Activated CD4-positive, alpha-beta T cell treated with anti-CD3 and anti-CD28 coated beads, Interleukin-2, amount 10 ng/mL, durations not matched to agents 24 days and 14 days (primary cell): ENCODE measurements at places on chromosomes 3 and 15. TPM values are rescaled to one million over a fixed set of nuclear protein-coding genes. Genes with fewer than 3 reads are reported as not detected.

GRCh38 chr3:197709135-197709534 lies 27.6 kb downstream of the RUBCN start:
- no peak overlapping the region for H3K27ac ChIP-seq
- no peaks in the 10 kb centered on the region for H3K27me3 ChIP-seq
- H3K36me3 ChIP-seq, result peaks cover 17% of the 10 kb centered on the region
- no peak overlapping the region for H3K4me3 ChIP-seq
- H3K4me1 ChIP-seq, result peaks cover 20% of the 10 kb centered on the region
- DNase-seq, result no peak

GRCh38 chr3:73520931-73521461 lies 103.7 kb downstream of the PDZRN3 start:
- no peaks in the 10 kb centered on the region for H3K27me3 ChIP-seq
- H3K27ac ChIP-seq, result no peak overlapping the region
- H3K4me1 ChIP-seq, result no peaks in the 10 kb centered on the region

DNA sequence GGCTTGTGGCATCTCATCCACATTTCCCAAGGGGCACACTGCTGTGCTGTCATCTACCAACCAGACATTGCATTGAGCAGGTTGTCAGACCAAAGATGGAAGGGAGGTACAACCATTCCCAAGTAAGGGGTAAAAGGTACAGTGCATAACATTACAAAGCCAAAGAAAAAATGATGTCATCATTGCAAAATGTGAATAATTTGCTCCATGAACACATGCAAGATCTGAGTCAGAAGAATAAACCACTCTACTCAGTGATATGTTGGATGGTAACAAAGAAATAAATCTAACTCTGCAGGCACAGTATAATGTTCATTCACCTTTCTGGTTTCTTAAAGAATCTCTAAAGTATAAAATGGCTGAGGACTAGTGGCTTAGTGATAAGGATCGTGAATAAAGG lies 202.7 kb downstream of the MAGI1 start:
- H3K27me3 ChIP-seq, result no peaks in the 10 kb centered on the region
- no peaks in the 10 kb centered on the region for H3K36me3 ChIP-seq
- no peak overlapping the region for H3K27ac ChIP-seq
- H3K4me1 ChIP-seq, result no peaks in the 10 kb centered on the region

The CHP1 gene
- 47.4 and 47.8 TPM in 2 replicates for total RNA-seq

The ADAMTS9 gene
- total RNA-seq, result not detected in 2 replicates

DNA sequence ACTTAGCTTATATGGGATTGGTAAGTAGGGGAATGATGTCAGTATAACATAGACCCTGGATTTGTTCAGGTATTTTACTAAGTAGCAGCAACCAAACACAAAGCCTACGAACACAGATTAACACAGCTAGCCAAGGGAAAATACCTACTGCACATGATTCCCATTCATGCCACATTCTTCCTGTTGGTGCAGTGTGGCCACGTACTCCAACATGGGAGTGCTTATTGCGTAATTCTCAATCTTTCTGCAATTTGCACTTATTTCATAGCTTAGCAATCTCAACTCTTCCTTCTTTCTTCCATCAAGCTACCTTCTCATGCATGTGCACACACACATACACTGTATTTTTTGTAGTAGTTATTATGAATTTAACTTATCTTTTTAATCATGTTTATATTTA lies 186.8 kb downstream of the IL5RA start:
- H3K4me1 ChIP-seq, result no peaks in the 10 kb centered on the region
- H3K27me3 ChIP-seq, result no peaks in the 10 kb centered on the region
- no peak for DNase-seq
- no peaks in the 10 kb centered on the region for H3K36me3 ChIP-seq

DNA sequence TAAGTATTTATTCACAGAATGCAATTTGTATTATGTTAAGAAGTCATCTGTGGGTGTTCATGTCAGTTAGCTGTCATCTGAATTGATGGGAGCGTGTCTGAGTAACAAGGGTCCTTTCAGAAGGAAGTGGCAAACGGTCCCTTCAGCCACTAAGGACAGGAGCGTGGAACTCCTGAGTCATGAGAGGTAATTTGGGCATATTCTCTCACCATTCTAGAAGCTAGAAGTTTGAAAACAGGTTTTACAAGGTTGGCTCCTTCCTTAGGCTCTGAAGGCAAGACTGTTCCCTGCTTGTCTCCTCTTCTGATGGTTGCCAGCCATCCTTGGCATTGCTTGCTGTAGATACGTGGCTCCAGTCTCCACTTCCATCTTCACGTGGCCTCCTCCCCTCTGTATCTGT lies 19.7 kb downstream of the ABHD2 start:
- no peak overlapping the region for H3K4me3 ChIP-seq
- no peaks in the 10 kb centered on the region for H3K27me3 ChIP-seq
- DNase-seq, result no peak
- peaks cover 6% of the 10 kb centered on the region for H3K36me3 ChIP-seq
- H3K27ac ChIP-seq, result no peak overlapping the region
- peaks cover 7% of the 10 kb centered on the region for H3K4me1 ChIP-seq

The CCR9 gene
- total RNA-seq, result not detected in 2 replicates

GRCh38 chr3:45965653-45966052 lies 22.4 kb downstream of the CXCR6 start:
- H3K4me3 ChIP-seq, result peak overlapping the region; percentile 34
- H3K36me3 ChIP-seq, result peaks cover 91% of the 10 kb centered on the region
- DNase-seq, result peak; percentile 73

DNA sequence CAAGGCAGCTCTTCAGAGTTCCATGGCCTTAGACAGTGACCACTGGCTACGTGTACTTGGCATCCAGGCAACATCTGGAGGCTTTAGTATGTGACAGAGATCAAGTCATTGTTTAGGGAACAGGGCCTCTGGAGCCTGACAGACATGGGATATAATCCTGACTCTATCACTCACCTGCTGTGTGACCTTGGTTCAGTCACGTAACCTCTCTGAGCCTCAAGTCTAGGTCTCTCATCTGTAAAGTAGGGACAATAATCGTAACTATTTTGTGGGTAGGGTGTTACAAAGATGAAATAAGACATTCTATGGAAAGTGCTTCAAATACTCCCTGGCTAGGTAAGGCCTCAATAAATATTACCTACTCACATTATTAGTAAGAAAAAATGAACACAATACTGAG lies 114.2 kb downstream of the SMAD6 start:
- H3K36me3 ChIP-seq, result no peaks in the 10 kb centered on the region
- H3K27me3 ChIP-seq, result peaks cover 20% of the 10 kb centered on the region
- DNase-seq, result no peak
- H3K4me1 ChIP-seq, result no peaks in the 10 kb centered on the region

DNA sequence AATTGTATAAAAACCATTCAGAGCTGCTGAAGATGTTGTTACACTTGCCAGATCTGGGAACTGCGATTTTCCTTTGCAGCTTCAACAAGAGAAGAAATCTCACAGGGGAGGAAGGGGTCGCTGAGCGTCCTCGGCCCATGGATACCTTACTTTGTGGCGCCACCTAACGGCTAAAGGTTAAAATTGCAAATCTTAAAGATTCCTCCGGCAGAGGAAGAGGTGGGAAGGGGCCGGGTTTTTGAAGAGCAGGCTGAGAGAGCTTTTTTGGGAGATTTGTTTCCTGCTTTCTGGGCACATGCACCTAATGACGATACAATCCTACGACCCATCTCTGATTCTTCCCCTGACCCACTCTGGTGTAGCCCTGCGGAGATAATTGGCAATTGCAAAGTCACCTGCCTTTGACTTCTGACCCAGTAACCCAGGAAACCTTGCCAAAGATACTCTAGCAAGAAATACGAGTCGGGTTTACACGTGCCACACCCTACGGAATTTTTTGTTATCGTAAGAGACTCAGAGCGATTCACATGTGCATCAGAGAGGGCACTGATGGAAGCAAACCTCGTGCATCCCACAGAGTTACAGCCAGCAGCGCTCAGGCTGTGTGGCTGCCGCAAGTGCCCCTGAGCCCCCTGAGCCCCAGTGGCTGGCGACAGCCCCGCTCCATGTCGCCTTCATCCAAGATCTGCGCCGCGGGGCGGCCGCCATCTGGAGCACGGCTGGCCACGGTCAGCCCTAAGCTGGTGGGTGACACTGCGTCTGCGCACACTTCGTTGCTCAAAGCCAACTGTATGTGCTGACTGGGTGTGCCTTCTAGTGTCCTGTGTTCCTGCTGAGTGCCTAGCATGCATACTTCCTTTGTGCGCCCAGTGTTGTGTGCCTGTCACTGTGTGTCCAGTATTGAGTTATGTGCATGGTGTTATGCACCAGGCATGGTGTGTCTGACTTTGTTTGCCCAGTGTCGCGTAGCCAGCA lies 55.2 kb upstream of the CHRNA7 start:
- peaks cover 5% of the 10 kb centered on the region for H3K4me1 ChIP-seq
- H3K36me3 ChIP-seq, result no peaks in the 10 kb centered on the region
- H3K4me3 ChIP-seq, result no peak overlapping the region
- DNase-seq, result peak; percentile 77
- peaks cover 2% of the 10 kb centered on the region for H3K27me3 ChIP-seq

DNA sequence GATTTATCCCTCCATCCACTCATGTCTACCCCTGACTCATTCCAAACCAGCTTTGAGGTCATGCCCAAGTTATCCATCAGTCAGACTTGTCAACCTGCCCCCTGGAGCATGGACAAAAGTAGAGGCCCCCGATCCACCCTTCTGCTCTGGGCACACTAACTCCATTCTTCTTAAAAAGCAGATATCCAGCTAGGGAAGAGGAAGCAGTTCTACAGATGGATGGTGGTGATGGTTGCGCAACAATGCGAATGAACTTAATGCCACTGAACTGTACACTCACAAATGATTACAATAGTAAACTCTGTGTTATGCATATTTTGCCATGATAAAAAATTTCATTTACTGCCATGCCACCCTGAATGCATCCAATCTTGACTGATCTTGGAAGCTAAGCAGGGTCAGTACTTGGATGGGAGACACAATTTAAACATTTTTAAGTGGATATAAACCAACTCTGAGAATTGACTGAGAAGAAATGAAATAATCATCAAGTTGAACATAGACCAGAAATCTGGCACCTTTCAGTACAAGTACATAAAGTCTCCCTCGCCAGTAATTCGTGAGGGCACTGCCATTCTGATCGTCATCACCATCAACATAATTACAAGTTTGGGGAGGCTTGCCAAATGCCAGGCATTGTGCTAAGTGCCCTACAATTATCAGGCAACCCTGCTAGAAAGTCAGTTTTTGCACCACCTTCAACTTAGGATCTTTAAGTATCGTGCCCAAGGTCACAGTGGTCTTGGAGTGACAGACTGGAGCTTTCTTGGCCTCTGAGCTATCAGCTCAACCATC lies 124.8 kb downstream of the ATP10A start:
- no peak overlapping the region for H3K4me3 ChIP-seq
- peaks cover 15% of the 10 kb centered on the region for H3K4me1 ChIP-seq
- peaks cover 14% of the 10 kb centered on the region for H3K36me3 ChIP-seq
- DNase-seq, result peak; percentile 37

- H3K4me1 ChIP-seq, result no peaks in the 10 kb centered on the region
- no peak overlapping the region for H3K4me3 ChIP-seq
- no peak overlapping the region for H3K27ac ChIP-seq
- DNase-seq, result no peak
- no peaks in the 10 kb centered on the region for H3K27me3 ChIP-seq
Measured at GRCh38 chr3:182165234-182165633, 453.5 kb downstream of the SOX2 start.

The GOLGA8M gene
- 0.54 TPM in 1 of 2 replicates, not detected in the other for total RNA-seq

The CCDC12 gene
- total RNA-seq, result 55.3 and 66.2 TPM in 2 replicates

GRCh38 chr3:119514637-119515036 lies 16.3 kb downstream of the TIMMDC1 start:
- no peak overlapping the region for H3K4me3 ChIP-seq
- H3K27ac ChIP-seq, result no peak overlapping the region
- H3K36me3 ChIP-seq, result peaks cover 61% of the 10 kb centered on the region

The GOLGA8S gene
- 0.07 TPM in 2 replicates for total RNA-seq

DNA sequence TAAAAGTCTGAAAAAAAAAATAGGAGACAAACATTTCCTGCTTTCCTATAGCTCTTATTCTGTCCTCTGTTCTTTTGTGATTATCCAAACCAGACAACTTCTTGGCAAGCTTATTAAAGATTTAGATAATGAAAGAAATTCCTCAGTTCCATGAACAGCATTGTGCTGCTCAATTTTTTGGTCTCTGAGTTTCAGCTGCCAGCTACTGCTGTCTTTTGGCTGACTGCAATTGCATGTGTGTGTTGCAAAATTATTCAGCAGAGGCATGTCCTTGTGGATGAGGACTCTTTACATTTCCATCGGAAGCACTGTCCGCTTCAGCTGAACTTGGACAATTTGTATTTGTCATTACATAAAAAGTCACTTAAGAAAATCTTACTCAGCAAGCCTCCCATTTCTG lies 397.3 kb upstream of the RASGRP1 start:
- H3K4me1 ChIP-seq, result no peaks in the 10 kb centered on the region
- H3K4me3 ChIP-seq, result no peak overlapping the region
- H3K27me3 ChIP-seq, result peaks cover 16% of the 10 kb centered on the region
- H3K27ac ChIP-seq, result no peak overlapping the region
- DNase-seq, result no peak

The LRRFIP2 gene
- total RNA-seq, result 22.5 and 23.3 TPM in 2 replicates

The ZBTB20 gene
- total RNA-seq, result 1.6 and 2.3 TPM in 2 replicates

GRCh38 chr15:29083858-29084257 lies 185.8 kb downstream of the NSMCE3 start:
- DNase-seq, result no peak
- no peak overlapping the region for H3K27ac ChIP-seq
- peaks cover 1% of the 10 kb centered on the region for H3K27me3 ChIP-seq
- no peak overlapping the region for H3K4me3 ChIP-seq
- H3K4me1 ChIP-seq, result peaks cover 5% of the 10 kb centered on the region
- H3K36me3 ChIP-seq, result no peaks in the 10 kb centered on the region

GRCh38 chr15:58701376-58701775 lies 48.1 kb downstream of the ADAM10 start:
- H3K4me3 ChIP-seq, result no peak overlapping the region
- no peak overlapping the region for H3K27ac ChIP-seq

GRCh38 chr3:78870484-78870883 lies 897.3 kb downstream of the ROBO1 start:
- no peak for DNase-seq
- H3K4me3 ChIP-seq, result no peak overlapping the region
- no peaks in the 10 kb centered on the region for H3K36me3 ChIP-seq
- H3K27ac ChIP-seq, result no peak overlapping the region

The SCN11A gene
- not detected in 2 replicates for total RNA-seq

DNA sequence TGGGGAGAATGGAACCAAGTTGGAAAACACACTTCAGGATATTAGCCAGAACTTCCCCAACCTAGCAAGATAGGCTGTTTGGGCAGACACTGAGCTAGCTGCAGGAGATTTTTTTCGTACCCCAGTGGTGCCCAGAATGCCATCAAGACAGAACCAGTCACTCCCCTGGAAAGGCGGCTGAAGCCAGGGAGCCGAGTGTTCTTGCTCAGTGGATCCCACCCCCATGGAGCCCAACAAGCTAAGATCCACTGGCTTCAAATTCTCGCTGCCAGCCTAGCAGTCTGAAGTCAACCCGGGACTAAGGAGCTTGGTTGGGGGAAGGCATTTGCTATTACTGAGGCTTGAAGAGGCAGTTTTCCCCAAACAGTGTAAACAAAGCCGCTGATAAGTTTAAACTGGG lies 152.4 kb downstream of the MBNL1 start:
- H3K36me3 ChIP-seq, result peaks cover 83% of the 10 kb centered on the region
- peak overlapping the region; percentile 64 for H3K27ac ChIP-seq
- no peak for DNase-seq
- no peak overlapping the region for H3K4me3 ChIP-seq
- H3K4me1 ChIP-seq, result peaks cover 64% of the 10 kb centered on the region

- no peak overlapping the region for H3K4me3 ChIP-seq
- H3K4me1 ChIP-seq, result peaks cover 17% of the 10 kb centered on the region
- H3K36me3 ChIP-seq, result peaks cover 54% of the 10 kb centered on the region
- no peak for DNase-seq
Measured at GRCh38 chr3:195697582-195698324, 23.0 kb upstream of the MUC20 start.
